ENCODE measurements at places on chromosomes 12 and 14. TPM values are rescaled to one million over a fixed set of nuclear protein-coding genes. Genes with fewer than 3 reads are reported as not detected.

Gene CRIP2
- total RNA-seq = 67.5 TPM

Gene LMO3
- 2.0 TPM for total RNA-seq

Gene SLC5A8
- total RNA-seq = not detected

Gene ABCD2
- total RNA-seq = 0.17 TPM

Measured in smooth muscle cell of trachea (primary cell).